Sigmoid colon (tissue), 7 donors: ENCODE measurements at places on chromosomes 3 and 15. TPM values are rescaled to one million over a fixed set of nuclear protein-coding genes. Genes with fewer than 3 reads are reported as not detected.

DNA sequence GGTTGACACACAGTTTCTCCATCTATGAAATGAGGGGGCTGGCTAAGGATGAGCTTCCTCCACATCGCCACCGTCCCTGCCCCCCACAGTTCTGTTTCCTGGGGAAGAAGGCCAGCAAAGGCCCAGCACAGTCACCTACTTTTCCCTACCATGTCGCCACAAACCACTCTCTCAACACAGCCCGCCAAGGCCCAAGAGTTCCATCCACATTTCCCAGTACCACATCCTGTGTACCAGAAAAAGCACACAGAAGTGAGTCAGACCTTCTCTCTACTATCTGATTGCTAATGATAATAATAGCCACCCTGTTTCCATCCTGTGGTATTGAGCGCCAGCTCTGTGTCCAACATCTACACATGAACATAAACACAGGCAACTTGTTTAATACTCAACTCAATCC, 30.3 kb upstream of the C15orf39 start:
- DNase-seq: no peak

DNA sequence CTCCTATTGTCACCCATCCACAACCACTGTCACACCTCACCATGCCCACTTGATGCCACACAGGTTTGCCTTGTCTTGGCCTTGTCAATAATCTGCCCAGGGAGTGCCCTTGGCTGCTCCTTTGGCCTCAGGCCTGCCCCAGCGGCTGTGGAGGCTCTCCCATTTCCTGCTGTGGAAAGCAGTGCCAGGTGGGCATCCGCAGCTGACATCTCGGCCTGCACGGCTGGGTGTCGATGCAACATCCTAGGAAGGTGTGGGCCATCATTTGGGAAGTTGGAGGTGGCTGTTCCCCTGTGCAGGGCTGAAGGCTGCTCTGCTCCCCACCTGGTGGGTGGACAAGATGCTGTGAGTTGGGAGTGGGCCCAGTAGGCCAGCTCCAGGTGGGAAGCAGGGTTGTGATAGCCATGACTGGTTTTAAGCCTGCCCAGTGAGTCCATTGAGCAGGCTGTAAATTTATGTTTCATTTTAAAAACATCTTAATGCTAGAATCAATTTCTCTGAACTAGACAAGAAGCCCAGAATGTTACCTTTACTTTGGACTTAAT, 12.5 kb downstream of the DNAH1 start:
- DNase-seq: no peak

The NDUFB5 gene
- total RNA-seq: 107 TPM

The COL8A1 gene
- total RNA-seq: 15.3 TPM
